Foreskin fibroblast (primary cell): ENCODE measurements at places on chromosomes 12 and 14.
A peak's percentile ranks its signal among the peaks of the same experiment; 100 is the strongest.

- DNase-seq: no peak
These were observed 85.5 kb downstream of the ADGRD1 start for GRCh38 chr12:131038961-131039950.

GRCh38 chr14:21104448-21105060 is 3.7 kb downstream of the TMEM253 start:
- peak; percentile 78 for DNase-seq

DNA sequence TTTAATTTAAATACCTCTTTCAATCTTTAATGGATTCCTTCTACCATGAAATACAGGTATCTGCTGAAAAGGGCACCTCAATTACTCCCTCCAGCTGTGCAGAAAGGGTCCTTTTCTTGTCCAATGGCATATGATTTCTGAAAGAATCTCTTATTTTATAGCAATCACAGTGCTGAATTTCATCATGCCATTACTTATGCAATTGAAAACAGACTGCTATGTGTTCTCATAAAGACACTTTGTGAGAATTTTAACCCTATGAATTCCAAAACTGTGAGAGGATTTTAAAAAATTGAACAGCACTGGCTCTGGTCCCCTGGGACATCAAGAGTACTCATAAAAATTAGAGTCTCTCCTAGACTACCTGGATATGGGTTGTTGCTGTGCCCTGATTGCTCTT is 45.9 kb upstream of the CNOT2 start:
- no peak for DNase-seq

- DNase-seq: no peak
These were observed 56.4 kb upstream of the OAS1 start for GRCh38 chr12:112850383-112850782.

- no peak for DNase-seq
These were observed 41.0 kb upstream of the PLEKHG3 start for GRCh38 chr14:64663174-64663573.

GRCh38 chr12:20101046-20101445 is 267.3 kb upstream of the PDE3A start:
- DNase-seq: no peak

DNA sequence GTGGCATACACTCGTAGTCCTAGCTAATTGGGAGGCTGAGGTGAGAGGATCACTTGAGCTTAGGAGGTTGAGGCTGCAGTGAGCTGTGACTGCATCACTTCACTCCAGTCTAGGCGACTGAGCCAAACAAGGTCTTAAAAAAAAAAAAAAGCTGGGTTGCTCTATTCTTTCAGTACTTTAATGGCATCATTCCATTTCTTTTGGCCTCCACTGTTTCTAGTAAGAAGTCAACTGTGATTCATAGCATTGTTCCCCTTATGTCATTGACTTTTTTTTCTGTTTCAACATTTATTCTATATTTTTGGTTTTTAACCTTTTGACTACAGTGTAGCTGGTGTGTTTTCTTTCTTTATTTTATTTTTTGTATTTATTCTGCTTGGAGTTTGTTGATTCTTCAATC is 16.7 kb upstream of the PRKCH start:
- DNase-seq: no peak

- no peak for DNase-seq
These were observed 335.7 kb downstream of the BMP4 start for GRCh38 chr14:53620890-53621289.

DNA sequence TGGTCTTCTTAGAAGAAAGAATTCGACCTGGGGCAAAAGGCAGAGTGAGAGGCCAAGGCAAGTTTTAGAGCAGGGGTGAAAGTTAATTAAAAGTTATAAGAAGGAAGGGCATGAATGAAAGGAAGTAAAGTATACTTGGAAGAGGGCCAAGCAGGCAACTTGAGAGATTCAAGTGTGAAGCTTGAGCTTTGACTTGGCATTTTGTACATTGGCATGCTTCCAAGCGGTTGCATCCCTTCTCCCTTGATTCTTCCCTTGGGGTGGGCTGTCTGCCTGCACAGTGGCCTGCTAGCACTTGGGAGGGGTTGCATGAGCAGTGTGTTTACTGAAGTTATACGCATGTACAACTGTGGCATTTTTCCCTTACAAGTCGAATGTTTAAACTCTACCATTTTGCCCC is 74.8 kb upstream of the MGAT4C start:
- DNase-seq: no peak

DNA sequence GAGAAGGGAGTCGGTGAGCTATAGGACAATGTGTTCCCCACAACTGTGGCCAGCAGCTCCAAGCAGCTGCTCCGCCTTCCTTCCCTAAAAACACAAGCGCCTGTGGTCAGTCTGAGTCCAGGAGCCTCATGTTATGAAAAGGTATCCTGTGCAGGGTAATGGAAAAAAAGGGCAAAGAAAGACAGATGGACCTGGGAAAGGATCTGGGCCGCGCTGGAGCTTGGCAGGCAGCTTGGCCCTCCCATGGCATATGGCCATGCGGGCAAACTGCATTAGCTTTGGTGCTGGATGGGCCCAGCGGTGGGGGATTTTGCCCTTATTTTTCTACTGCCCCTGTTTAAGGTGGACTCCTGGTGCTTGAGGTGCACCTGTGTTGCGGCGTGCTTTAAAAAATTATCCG is 23.7 kb upstream of the CHST11 start:
- DNase-seq: no peak

DNA sequence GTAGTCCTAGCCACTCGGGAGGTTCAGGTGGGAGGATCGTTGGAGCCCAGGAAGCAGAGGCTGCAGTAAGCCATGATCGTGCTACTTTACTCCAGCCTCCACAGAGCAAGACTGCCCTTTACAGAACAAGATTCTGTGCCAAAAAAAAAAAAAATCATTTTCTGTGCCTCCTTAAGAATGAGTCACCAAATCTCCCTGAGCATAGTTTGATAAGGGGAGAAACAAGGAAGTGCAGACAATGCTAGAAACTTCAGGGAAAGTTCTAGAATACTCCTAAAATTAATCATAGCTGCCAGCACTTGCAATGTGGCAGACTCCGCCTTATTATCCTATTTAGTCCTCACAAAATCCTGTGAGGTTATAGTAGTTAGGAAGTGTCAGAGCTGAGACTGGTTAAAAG is 74.5 kb downstream of the KCNK10 start:
- DNase-seq: no peak

GRCh38 chr12:122137681-122138080 is 36.3 kb downstream of the IL31 start:
- DNase-seq: no peak

DNA sequence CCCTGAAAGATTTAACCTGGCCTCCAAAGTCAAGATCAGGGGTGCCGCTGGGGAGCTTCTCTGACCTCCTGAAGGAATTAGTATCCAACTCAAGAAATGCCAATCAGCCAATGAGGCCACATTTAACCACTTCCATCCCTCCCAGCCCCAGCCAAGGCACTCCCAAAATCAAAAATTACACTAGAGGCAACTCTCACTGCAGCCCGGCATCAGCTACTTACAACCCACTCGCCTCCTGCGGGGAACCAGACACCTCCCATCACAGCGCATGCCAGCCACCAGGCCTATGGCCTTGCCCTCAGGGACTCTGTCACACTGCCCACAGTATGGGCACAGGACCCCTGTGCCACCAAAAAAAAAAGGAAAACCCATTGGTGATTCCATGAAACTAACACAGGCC is 62.3 kb upstream of the DDX11 start:
- DNase-seq: no peak

DNA sequence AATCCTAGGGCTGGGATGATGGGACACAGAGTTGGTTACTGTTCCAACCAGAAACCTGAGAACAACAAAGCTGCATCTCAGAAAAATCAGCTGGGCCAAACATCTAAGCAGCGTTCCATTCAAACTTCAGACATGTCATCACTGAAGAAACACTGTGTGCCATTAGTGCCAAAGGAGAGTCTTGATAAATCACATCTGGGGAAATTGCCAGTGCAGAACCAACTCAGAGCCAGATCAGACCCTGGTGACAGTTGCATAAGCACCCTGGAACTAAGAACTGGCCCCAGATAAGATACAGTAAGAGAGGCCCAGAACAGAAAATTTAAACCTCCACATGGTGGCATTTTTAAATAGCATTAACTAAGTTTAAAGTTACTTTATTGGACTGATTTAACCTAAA is 482.8 kb downstream of the PRKD1 start:
- DNase-seq: peak; percentile 82

- no peak for DNase-seq
These were observed 17.1 kb downstream of the SYNE3 start for GRCh38 chr14:95499354-95499750.

DNA sequence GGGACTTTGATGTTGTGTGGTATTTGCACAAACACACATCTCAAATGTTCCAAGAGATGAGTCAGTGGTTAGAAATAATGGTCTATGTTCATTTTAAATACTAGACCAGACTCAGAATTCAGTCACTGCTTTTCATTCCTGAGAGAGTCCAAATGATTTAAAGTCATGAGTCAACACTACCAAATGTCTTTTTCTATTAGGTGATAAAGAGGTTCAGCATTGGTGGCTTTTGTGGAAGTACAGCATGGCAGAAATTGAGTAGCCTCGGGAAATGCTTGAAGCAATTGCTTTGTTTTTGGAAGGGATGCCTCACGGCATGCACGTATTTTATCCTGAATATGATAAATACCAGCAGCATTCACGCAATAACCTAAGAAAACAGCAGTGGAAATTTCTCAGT is 115.7 kb downstream of the DIO2 start:
- peak; percentile 4 for DNase-seq

- DNase-seq: no peak
These were observed 112.2 kb downstream of the CACNA1C start for GRCh38 chr12:2165021-2165420.

GRCh38 chr14:99514552-99515300 is 33.5 kb downstream of the CCNK start:
- no peak for DNase-seq

DNA sequence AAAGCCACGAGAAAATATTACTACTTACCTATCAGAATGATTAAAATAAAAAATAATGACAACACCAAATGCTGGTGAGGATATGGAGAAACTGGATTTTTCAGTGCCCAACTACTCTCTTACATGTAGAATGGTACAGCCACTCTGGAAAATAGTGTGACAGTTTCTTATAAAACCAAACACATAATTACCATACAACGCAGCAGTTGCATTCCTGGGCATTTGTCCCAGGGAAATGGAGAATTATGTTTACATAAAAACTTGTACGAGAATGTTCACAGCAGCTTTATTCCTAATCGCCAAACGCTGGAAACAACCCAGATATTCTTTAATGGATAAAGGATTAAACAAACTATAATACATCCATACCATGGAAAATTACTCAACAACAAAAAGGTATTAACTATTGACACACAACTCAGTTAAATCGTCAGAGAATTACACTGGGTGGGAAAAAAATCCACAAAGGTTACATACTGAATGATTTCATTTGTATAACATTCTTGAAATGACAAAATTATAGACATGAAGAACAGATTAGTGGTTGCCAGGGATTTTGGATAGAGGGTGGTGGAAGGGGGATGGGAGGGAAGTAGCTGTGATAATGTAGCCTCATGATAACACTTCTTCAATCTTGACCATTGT is 35.4 kb downstream of the TAOK3 start:
- peak; percentile 62 for DNase-seq

GRCh38 chr14:96978525-96979272 is 181.5 kb downstream of the VRK1 start:
- DNase-seq: no peak

DNA sequence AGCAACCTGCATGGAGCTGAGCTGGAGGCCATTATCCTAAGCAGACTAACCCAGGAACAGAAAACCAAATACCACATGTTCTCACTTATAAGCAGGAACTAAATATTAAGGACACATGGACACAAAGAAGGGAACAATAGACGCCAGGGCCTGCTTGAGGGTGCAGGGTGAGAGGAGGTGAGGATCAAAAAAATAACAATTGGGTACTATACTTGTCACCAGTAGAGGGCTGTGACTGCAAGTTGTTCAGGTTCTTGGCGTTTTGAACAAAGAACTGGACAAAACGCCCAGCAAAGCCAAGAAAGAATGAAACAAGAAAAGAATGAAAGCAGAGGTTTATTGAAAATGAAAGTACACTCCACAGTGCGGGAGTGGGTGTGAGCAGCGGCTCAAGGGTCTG is 208.5 kb upstream of the NEDD1 start:
- DNase-seq: no peak

GRCh38 chr12:96143392-96143791 is 50.8 kb upstream of the ELK3 start:
- no peak for DNase-seq

GRCh38 chr14:72516936-72517700 is 376.8 kb downstream of the DPF3 start:
- DNase-seq: peak; percentile 81

- DNase-seq: no peak
These were observed 45.9 kb downstream of the NOC4L start for GRCh38 chr12:132190012-132190755.

GRCh38 chr12:32917094-32917611 is 20.6 kb upstream of the PKP2 start:
- no peak for DNase-seq

DNA sequence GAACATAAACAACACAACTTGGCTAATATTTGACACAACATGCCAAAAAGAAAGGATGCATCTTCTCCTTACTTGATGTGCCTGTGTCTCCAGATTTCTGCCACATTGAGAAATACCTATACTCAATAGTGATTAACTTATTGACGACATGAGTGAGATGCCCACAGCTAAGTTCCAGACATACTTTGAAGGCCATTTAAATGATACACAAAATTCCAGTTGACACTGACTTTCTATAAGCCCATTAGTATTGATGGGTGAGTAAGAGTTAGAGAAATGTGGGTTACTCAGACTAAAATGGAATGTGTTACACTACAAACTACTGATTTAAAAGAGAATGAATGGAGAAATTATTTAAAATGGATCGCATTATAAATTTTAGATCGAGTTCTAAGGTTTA is 838.2 kb upstream of the MGAT4C start:
- no peak for DNase-seq

- DNase-seq: peak; percentile 51
These were observed 441.5 kb downstream of the PRKD1 start for GRCh38 chr14:29486132-29486531.

GRCh38 chr12:107320929-107321631 is 227.7 kb upstream of the CRY1 start:
- no peak for DNase-seq

GRCh38 chr14:100810435-100810834 is 15.5 kb upstream of the MEG3 start:
- DNase-seq: no peak

GRCh38 chr12:6056406-6057240 is 67.8 kb downstream of the VWF start:
- no peak for DNase-seq

- DNase-seq: peak; percentile 15
These were observed 703.6 kb upstream of the FLRT2 start for GRCh38 chr14:84826294-84826693.

- peak; percentile 78 for DNase-seq
These were observed 17.0 kb upstream of the BCL7A start for GRCh38 chr12:122004633-122005071.

DNA sequence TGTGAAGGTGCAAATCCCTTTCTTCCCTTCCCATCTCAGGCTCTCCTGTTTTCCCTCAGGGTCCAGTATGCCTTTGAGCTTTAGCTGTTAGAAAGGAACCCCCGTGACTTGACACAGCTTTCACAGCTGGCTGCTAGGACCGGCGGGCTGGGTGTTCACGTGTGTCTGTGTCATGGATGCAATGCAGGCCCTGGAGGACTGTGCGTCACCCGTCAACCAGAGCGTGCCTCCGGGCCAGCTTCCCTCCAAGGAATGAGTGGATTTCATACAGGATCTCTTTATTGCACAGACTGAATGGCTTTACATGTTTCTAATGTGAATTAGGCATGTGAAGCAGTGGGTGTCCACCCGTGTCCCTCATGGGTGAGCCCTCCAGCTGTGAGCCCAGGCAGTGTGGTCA is 77.4 kb downstream of the AACS start:
- peak; percentile 84 for DNase-seq
